ENCODE measurements at places on chromosomes 2 and 18.

DNA sequence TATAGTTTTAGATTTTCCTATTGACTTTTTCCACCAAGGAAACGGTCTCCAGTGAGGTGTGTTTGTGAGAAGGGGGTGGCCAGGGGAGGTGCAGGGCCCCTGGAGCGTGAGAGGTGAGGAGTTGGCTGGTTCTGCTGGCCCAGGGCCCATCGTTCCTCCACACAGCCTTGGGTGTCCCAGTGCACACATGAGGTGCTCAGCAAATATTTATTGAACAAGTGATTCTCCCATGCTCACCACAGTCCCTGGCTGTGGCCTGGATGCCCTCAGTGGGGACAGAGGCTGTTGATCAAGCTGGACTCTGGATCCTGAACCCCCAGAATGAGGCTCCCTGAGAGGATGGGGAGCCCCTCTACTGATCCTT lies 5.0 kb downstream of the HAAO start:
- no peak for DNase-seq

GRCh38 chr2:67320861-67321587 lies 76.1 kb upstream of the ETAA1 start:
- no peak for DNase-seq

- no peak for DNase-seq
These were observed 33.5 kb upstream of the IL1R1 start for GRCh38 chr2:102109016-102109415.

DNA sequence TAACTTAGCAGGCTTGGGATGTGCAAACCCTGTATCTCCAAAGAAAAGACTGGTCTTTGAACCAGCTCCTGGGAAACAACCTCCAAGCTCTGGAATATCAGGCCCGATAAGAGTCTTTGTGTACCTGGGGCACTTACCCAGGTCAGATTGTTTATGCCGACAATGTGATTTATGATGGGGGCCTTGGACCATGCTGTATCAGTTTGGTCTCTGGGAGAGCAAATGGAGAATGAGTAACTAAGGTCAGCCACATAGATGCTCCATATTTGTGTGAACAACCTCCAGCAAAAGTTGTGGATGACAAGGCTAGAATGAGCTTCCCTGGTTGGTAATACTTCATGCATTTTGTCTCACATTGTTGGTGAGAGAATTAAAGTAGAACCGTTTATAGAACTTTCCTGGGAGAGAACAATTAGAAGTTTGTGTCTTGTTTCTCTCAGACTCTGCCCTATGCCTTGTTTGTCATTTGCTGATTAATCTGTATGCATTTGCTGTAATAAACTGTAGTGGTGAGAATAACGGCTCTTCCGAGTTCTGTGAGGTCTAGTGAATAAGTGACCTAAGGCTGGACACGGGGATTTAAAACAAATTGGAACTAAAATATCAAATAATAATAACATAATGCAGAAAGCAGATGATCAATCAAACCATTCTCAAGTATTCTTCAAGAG lies 259.1 kb downstream of the XIRP2 start:
- no peak for DNase-seq

DNA sequence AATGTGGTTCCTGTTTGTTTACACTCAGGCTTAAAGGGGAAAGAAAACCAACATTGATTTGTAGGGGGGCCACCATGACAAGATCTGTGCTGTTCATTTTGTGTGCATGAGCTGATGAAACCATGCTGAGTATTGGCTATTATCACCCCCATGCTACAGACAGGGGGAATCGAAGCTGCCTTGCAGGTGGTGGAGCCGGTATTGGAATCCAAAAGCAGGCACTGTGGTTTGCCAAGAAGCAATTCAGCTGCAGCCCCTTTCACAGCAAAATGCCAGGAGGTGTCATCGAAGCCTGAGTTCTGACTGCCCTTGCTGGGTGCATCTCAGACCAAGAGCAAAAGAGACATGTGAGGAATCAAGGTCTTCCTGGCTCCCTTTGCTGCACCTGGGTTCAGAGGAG lies 221.9 kb downstream of the UXS1 start:
- no peak for DNase-seq

DNA sequence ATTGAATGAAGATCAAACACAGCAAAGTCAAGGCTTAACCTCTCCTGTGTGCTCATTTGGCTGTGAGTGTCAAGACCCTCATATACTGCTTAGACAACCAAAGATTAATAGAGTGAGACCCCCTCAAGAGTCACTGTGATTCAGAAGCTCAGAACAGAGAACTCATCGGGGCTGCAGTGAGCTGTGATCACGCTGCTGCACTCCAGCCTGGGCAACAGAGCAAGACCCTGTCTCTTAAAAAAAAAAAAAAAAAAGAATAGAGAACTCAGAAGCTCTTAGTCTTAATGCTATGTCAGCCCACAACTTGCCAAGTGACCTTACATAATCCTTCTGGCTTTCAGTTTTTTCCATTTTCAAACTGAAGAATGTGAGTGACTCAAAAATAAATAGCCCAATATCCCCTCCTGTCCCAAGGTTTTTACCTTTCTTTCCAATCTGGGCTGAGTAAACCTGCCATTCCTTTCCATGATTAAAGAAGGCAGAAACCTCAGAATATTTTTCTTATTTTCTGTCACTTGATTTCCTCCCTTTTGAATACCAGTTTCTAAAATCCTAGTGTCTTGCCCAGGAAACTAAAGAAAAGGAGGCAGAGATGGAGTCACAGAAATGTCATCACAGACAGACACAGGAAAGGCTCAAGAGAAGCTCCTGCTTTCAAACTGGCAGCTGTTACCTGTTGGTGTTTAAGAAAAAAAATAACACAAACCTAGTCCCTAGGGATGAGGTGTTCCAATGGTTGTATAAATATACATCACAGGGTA lies 102.4 kb downstream of the CACNB4 start:
- no peak for DNase-seq

DNA sequence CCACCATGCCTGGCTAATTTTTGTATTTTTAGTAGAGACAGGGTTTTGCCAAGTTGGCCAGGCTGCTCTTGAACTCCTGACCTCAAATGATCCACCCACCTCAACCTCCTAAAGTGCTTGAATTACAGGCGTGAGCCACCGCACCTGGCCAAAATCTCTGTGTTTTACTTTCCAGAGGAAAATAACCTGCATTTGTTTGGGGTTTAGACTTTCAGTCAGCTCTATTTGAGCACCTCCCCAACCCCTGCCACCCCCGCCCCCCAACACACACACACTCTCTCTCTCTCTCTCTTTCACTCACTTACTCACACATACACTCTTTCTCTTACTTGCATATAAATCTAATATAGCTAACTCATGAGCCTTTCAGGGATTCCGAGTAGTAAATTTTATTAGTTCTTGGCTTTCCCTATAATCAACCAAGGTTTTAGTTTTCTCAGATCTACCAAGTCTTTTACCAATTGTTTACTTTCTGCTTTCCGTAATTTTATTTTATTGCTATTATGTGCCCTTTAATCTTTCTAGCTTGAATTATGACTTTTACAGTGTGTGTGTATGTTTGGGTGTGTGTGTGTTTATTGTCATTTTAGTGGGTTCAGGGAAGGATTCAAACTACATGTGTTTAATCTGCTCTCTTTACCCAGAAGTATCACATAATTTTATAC lies 24.5 kb downstream of the MFSD6 start:
- no peak for DNase-seq

GRCh38 chr2:18479947-18480369 lies 80.5 kb downstream of the RDH14 start:
- no peak for DNase-seq

- DNase-seq: no peak
These were observed 242.9 kb upstream of the GYPC start for GRCh38 chr2:126413079-126413478.

GRCh38 chr2:86211033-86211795 lies 12.0 kb downstream of the MRPL35 start:
- DNase-seq: no peak

- no peak for DNase-seq
These were observed 351.4 kb upstream of the CWC22 start for GRCh38 chr2:180358458-180358857.

GRCh38 chr2:140383781-140384180 lies 1603.6 kb upstream of the NXPH2 start:
- DNase-seq: no peak

- peak; percentile 80 for DNase-seq
These were observed 21.9 kb downstream of the MRPL35 start for GRCh38 chr2:86221066-86221684.

- no peak for DNase-seq
These were observed 48.5 kb upstream of the IKZF2 start for GRCh38 chr2:213199871-213200270.

DNA sequence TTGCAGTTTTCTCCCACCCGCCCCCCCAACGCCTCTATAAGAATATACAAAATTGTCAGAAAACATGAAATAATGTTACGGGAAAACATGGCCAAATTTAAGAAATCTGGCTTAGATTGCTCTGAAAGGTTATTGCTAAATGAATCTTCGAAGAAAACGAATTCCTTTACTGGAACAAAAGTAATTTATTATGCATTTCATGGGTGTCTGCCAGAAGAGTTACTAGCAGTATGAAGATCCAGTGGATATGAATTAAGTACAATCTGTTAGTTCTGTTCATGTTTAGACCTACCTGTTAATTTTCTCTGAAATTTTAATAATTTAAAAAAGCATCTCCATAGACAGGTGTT lies 21.9 kb downstream of the GATA6 start:
- DNase-seq: no peak

GRCh38 chr2:166238176-166238575 lies 110.4 kb upstream of the SCN1A start:
- no peak for DNase-seq

- DNase-seq: no peak
These were observed 23.6 kb downstream of the FAM171B start for GRCh38 chr2:186717320-186718007.

- no peak for DNase-seq
These were observed 56.1 kb downstream of the LCLAT1 start for GRCh38 chr2:30503007-30503694.

GRCh38 chr2:45344502-45344901 lies 266.6 kb downstream of the SRBD1 start:
- DNase-seq: no peak

DNA sequence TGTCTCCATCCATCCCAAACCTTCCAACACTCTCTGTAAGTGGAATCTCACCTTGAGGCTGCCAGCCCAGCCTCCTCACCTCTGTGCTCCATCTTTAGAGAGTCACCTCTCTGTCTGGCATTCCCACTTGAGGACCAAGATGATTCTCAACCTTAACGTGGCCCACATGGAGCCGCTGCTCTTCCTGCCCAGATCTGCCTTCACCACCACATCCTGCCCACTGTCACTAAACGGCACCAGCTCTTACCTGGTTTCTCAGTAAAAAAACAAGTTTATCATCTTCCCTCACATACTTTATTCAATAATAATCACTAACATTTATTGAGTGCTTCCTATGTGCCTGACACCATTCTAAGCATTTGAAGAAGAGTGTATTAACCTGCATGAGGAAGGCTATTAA lies 80.4 kb downstream of the NEDD4L start:
- no peak for DNase-seq
